ENCODE measurements at places on chromosomes 7 and 10. TPM values are rescaled to one million over a fixed set of nuclear protein-coding genes. Genes with fewer than 3 reads are reported as not detected.

DNA sequence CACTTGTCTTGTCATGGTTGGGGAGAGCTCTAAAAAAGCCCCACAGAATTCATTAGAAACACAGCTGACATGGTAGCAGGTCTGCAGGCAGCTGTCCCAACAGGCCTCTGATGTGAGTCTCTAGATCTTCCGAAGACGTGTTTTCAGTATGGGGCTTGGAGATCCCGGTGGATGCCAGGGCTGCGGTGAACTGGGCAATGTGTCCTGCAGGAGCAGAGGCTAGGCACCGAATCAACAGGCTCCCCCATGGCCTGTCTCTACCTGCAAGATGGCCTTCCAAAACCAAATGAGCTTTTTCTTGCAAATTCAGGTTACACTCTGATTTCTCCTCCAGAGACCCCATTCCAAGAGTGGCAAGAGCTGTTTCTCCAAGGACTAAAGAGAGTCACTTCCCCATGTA lies 2.9 kb downstream of the CPXM2 start:
- no peak for DNase-seq

DNA sequence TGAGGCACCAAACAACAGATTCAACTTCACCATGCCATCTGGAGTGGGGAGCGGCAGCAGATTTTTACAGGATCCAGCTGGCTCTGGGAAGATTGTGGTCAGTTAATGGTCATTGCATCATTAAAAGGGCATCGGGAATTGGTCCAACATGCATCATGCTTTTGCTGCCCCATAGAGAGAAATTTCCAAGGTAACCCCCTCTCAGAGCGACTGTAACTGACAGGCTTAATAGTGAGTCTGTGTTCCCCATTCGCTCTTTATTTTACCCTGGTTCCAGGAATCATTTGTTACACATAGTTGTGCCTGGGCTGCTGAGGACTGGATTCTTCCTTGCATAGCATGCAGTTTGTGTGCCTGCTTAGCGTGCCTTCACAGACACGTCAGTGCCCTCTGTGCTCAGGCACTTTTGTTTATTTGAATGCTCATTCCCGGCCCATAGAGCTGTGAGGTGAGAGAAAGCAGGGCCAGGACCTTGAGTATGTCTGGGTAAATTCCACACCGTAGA lies 49.9 kb downstream of the CDHR3 start:
- DNase-seq, result no peak

- no peak for DNase-seq
These were observed 95.0 kb upstream of the POM121L12 start for GRCh38 chr7:52940481-52940880.

DNA sequence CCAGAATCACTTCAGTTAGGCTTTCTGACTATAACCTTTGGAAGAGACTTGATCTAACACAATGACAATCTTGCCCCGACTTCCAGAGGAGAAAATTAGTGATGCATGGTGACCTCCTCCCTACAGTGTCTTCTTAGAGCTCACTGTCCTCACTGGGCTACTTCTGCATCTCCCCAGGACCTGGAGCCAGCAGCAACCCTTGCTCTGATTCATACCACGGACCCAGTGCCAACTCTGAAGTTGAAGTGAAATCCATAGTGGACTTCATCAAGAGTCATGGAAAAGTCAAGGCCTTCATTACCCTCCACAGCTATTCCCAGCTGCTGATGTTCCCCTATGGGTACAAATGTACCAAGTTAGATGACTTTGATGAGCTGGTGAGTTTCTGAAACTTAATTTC lies 12.6 kb downstream of the CPA2 start:
- DNase-seq, result no peak

- no peak for DNase-seq
These were observed 127.8 kb upstream of the NPSR1 start for GRCh38 chr7:34530259-34530658.

GRCh38 chr7:130831817-130832481 lies 97.9 kb upstream of the KLF14 start:
- DNase-seq, result peak; percentile 29

DNA sequence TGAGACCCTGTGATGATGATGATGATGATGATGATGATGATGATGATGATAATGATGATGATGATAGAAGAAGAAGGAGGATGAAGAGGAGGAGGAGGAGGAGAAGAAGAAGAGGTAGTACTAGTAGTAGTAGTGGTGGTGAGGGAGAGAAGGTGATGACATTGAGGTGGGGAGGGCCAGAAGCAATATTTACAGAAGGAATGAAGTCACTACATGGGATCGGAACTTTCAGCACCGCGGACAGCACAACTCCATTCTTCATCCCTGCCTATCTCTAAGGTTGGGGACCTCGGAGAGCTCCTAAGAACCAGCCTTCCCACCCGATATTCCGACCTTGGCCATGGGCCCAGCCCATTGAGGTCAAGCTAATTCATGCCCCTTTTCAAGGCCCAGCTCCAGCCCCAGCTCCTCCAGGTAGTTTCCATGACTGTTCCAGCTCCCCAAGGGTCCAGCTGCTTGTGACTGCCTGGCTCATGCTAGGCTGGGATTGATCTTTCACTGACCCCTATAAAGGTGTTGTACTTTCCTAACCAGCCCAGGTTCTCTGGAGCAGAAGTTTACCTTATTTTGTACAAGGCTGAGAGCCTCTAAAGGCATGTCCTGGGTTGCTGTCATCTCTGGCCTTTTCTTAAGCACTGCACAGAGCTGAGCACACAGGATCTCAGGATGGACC lies 10.3 kb downstream of the CRHR2 start:
- DNase-seq, result peak; percentile 55

GRCh38 chr10:70566515-70567290 lies 35.8 kb downstream of the PRF1 start:
- no peak for DNase-seq

- no peak for DNase-seq
These were observed 83.7 kb upstream of the EFCAB10 start for GRCh38 chr7:105664816-105665525.

DNA sequence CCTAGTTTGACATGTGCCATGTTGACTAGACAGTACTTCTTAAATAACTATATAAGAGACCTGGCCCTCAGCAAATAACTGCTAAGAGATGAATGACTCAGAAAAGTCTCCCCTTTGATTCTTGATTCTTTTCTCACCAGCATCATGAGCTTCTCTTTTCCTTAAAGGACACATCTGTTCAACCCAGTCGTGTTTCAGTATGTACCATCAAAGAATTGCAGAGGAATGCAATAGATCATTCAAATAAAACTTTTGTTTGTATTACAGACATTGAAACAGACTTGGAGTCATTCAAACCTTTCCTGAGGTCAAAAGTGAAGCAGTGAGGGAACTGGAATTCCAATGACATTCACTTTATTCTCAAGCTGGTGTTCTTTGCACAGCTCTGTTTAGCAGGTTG lies 598.3 kb upstream of the GHITM start:
- DNase-seq, result no peak

GRCh38 chr7:13414661-13415107 lies 574.8 kb downstream of the ETV1 start:
- no peak for DNase-seq

- no peak for DNase-seq
These were observed 38.3 kb upstream of the GALNTL5 start for GRCh38 chr7:151917791-151918509.

DNA sequence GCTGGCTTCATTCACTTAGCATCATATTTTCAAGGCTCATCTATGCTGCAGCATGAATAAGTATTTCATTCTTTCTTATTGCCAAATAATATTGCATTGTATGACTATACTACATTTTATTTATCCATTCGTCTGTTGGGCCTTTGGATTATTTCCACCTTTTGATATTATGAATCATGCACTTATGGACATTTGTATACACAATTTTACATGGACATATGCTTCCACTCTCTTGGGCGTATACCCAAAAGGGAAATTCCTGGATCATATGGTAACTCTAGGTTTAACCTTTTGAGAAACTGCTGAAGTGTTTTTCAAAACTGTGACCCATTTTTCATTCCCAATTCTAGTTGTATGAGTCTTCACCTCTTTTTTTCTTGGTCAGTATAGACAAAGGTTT lies 80.3 kb upstream of the GNAI1 start:
- DNase-seq, result no peak

DNA sequence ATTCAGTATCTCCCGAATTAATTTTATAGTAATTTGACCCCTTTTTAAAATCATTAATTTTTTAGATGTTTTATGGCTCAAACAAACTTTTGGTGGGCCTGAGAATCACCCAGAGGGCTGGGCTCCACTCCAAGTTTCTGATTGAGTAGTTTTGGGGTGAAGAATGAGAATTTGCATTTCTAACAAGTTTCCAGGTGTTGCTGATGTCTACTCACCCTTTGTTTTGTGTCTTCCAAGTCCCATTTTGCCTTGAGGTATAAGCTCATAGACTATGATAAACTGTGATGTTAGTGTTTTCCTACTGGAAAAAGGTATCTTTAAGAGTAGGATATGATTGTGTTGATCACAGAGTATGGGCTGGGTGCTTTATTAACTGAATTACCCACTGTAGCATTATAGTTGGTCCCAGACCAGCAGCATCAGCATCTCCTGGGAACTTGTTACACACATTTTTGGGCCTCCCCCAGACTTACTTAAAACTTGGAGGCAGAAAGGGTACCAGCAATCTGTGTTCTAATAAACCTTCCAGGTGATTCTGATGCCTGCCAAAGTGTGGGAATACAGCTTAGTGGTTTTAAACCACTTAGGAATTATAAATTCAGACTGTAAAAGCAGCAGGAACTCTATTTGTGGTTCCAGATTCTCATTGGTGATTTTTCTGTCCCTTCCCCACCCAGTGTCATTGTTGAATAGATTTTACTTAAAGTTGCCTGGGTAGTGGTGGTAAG lies 19.1 kb downstream of the ZNRF2 start:
- no peak for DNase-seq

DNA sequence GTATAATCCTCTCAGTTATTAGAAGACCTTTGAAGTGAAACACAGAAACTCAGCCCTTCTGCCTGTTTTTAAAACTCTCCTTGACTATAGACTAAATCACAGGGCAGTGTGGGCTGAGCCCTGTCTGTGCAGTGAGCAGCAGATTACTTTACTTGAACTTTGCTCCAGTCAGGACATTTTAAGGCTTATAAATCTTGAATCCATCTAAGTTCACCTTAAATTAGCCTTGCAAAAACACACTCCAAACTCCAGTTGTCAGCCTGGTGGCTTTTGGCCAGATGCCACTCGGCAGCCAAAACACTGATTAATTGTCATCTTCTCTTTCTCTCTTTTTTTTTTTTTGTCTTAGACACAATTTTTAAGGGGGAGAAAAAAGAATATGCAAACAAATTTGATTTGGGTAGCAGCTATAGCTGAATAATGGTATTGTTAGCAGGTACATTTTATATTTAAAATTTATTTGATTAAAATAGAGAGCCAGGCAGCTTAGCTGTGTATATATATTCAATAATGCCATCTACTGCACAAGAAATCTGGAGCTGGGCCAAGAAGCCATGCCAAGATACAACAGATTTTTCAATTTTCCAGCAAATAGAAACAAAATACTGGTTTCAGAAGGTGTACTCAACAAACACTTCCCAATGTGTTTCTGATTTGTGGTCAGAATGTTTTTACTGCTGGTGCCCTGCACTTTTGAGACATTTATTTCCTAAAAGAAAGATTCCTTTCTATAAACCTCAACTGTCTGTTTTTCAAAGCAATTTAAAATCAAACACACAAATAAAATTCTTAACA lies 247.7 kb downstream of the TFEC start:
- DNase-seq, result no peak

- DNase-seq, result no peak
These were observed 282.8 kb downstream of the ARHGAP12 start for GRCh38 chr10:31645786-31646185.

GRCh38 chr7:116317907-116318306 lies 107.6 kb downstream of the TES start:
- no peak for DNase-seq

DNA sequence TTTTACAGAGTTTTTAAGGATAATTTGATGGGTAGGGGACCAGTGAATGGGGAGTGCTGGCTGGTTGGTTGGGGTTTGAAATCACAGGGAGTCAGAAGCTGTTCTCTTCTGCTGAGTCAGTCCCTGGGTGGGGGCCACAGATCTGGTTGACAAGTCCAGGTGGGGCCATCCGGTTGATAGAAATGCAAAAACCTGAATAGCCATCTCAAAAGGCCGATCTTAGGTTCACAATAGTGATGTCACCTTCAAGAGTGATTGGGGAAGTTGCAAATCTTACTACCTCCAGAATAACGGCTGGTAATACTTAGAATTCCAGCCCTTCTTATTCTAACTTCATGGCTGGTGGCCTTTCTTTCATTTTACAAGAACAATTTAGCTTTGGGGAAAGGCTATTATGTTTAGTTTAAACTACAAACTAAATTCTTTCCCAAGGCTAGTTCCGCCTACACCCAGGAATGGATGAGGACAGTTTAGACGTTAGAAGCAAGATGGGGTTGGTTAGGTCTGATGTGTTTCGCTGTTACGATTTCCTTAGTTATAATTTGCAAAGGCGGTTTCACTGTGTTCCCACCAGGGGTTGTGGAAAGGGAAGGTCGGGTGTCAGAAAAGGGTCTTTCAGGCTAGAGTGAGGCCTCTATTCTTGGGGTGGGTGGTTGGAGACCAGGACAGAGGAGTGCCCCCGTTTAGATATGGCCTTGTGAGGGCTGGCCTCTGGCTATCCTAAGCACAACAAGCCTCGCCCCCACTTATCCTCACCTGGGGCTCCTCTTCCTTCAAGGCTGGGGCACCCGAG lies 27.4 kb downstream of the IFT22 start:
- no peak for DNase-seq

GRCh38 chr10:43960477-43960876 lies 311.8 kb upstream of the ZNF32 start:
- no peak for DNase-seq

DNA sequence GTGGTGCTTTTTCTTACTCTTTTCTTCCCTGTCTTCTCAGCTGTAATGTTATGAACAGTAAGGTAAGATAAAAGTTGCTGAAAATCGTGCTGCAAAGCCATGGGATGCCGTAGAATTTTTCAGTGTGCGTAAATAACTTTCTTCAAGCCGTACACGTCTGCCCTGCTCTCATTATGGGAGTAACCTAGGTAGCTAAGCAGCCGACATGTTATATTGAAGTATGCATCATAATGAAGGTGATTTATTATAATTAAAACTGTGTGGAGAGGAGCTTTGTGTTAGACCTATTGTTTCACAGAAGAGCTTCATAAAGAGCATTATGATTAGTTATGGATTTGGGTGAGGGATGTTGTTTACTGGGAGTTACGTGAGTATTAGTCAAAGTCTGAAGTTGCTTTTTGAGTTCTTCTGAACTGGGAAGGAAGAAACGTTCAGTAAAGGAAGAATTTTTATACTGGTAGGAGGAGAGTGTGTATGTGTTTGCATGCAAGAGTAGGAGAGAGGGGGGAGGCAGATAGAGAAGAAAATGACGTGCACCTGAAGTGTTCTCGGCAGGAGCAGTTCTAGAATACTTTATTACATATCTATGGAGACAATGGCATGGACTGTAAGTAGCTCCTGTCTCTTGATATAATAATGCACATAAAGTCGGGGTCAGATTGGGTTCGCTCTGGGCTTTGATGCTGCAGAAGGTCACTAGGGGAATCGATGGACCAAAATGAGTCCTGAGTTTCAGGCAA lies 56.3 kb downstream of the POU6F2 start:
- no peak for DNase-seq

KIF11 gene
- total RNA-seq, result 9.6 TPM

HOXA3 gene
- total RNA-seq, result 6.1 TPM

CRHR2 gene
- not detected for total RNA-seq

CDC14C gene
- not detected for total RNA-seq

SUN3 gene
- total RNA-seq, result 0.64 TPM

AS3MT gene
- total RNA-seq, result 0.58 TPM

CEP41 gene
- 25.1 TPM for total RNA-seq

TMED4 gene
- 89.7 TPM for total RNA-seq

TUBB8 gene
- total RNA-seq, result not detected

NPTX2 gene
- 32.0 TPM for total RNA-seq

FANK1 gene
- 4.8 TPM for total RNA-seq

OR13A1 gene
- not detected for total RNA-seq

PCDH15 gene
- not detected for total RNA-seq

OR9A2 gene
- total RNA-seq, result not detected
